ENCODE measurements at places on chromosomes 5 and 9. TPM values are rescaled to one million over a fixed set of nuclear protein-coding genes. Genes with fewer than 3 reads are reported as not detected.

The FNBP1 gene
- polyA plus RNA-seq = 3.7 TPM

DNA sequence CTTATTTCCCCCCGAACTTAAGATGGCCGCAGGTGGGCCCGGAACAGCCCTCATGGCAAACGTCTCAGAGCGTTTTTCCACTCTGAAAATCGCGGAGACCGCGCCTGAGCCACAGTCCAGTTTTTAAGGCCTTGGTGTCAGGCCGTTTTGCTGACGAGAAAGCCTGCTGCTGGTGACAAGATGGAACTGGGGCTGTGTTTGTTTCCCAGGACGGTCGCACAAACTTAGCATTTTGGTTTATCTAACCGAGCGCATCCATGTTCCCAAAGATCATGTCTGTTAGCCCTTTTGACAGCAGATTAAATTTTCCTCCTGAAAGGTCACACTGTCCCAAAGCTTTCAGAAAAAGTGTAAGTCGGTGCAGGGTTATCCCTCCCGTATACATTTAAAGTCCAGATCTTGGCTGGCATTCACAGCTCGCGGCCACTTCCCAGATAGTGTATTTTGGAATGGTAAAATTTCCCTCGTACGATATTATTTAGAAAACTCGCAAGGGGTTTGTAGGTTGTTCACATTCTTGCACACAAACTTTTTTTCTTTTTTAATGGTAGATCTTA is 812 bp downstream of the SREK1 start:
- peak; percentile 78 for DNase-seq

DNA sequence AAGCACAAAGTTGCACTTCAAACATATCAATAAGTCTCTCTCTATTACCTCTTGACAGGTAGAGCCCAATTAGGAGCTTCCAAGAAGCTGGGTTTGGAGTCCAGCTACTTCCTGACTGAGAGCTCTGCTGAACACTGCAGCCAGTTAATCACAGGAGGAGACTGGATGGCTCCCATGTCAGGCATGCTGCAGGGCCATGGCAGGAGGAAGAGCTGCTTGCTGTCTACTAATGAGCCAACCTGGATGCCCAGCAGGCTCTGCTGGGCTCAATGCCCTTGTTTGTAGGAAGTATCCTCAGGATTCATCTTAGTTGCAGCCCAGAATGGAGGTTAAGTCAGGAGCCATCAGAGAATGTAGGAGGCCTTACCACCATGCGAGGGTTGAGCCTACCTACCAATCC is 91.9 kb downstream of the TMEM215 start:
- DNase-seq = peak; percentile 25

DNA sequence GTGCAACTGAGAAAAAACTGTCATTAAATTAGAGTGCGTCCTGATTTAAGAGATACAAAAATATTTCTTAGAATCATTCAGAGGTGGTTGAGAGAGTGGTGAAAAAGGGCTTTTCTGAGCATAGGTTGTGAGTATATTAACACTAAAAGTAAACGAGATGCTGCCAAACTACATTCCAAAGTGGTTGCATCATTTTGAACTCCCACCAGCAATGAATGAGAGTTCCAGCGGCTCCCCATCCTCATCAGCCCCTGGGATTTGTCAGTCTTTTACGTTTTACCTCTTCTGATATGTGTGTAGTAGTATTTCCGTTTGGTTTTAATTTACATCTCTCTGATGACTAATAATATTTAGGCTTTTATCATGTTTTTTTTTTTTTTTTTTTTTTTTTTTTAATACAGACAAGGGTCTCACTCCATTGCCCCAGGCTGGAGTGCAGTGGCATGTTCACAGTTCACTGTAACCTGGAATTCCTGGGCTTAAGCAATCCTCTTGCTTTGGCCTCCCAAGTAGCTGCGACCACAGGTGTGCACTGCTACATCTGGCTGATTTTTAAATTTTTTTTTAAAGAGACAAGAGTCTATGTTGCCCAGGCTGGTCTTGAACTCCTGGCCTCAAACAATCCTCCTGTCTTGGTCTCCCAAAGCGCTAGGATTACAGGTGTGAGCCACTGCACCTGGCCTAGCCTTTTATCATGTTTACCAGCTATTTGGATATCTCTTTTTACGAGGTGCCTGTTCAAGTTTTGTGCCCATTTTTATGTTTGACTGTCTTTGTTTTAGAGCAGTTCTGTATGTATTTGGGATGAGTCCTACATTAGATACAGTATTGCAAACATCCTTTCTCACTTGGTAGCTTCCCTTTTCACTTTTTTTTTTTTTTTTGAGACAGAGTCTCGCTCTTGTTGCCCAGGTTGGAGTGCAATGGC is 17.0 kb downstream of the PRRT1B start:
- peak; percentile 50 for DNase-seq

DNA sequence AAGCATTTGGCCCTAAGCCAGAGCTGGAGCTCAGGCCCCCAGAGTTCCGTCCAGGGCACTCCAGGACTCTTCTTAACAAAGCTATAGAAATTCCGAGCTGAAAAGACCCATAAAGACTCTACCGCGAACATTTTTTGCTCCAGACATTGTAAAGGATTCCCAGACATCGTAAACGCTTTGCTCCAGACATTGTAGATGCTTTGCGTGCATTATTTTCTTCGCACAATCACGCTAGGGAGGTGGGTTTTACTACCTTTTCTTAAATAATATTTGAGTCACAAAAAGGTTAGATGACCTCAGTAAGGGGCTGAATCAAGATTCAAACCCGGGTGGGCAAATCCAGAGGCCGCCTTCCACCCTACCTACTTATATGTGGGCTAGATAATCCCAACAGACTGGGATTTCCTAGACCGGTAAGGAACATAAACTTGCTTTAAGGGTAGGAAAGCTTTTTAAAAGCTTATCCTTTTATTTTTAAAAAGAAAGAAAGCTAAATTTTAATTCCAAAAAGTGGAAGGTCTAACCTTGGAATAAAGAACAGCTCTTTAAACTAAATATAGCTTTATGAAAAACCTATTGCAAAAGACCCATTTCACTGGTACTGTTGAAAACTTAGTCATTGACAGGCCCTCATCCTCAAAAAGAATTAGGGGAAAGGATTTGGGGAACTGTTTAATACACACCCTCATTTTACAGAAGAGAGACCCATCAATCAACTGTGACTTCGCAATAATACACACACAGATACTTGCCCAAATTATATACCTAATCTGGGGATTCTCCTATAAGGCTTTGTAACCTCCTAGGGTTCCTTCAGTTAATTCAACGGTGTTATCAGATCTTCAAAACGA is 822 bp upstream of the TNIP1 start:
- no peak for DNase-seq

Measured in foreskin keratinocyte (primary cell).